ENCODE measurements at places on chromosomes 6 and 20.

GRCh38 chr6:44041461-44042260 is 85.6 kb downstream of the MRPL14 start:
- DNase-seq: no peak

- DNase-seq: no peak
Observed at GRCh38 chr6:47168180-47168579, 126.0 kb upstream of the ADGRF1 start.

DNA sequence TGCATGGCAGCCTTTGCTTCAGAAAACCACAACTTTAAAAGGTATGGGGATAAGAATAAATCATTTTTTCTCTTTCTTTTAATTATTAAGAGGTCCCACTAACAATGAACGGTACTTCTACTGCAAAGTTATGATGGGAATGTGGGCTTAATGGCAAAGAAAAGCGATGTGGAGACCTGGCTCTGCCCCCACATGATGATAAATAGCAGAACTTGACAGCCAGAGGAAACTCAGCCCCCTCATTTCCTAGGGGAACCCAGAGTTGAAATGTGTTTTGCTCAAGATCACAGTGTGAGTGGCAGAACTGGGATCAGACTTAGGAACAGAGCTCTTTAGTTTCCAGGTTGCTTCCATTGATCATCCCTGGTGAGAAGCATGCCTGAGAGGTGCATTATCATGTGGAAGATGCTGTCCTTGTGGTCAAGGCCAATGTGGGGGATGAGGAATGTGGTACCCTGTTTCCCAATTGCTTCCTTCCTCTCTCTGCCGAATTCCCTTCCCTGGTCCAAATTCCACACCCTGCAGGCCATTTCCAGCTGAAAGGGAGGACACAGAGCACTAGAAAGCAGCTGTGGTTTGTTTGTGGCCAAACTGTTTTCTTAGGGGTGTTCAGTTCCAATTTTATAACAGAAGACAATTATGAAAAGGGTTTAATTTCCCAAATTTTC is 66.0 kb downstream of the BACH2 start:
- DNase-seq: no peak

- DNase-seq: no peak
Observed at GRCh38 chr6:17585766-17586490, 14.2 kb upstream of the FAM8A1 start.

DNA sequence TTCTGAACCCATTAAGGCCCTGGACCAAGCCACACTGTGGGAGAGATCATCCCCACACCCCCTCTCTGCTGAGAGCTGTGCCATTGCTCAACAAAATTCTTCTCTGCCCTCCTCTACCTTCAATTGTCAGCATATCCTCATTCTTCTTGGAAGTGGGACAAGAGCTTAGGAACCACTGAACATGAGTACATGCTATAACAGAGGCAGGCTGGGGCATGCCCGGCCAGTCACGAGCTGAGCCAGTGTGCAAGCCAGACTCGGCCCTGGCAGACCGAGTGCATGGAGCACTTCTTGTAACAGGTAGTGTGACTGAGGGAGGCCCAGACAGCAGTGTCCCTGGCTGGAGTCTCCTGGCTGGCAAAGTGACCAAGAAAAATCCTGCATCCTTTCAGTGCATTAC is 149.2 kb downstream of the MOXD1 start:
- DNase-seq: no peak

GRCh38 chr6:90218959-90219208 is 77.8 kb downstream of the BACH2 start:
- DNase-seq: no peak

DNA sequence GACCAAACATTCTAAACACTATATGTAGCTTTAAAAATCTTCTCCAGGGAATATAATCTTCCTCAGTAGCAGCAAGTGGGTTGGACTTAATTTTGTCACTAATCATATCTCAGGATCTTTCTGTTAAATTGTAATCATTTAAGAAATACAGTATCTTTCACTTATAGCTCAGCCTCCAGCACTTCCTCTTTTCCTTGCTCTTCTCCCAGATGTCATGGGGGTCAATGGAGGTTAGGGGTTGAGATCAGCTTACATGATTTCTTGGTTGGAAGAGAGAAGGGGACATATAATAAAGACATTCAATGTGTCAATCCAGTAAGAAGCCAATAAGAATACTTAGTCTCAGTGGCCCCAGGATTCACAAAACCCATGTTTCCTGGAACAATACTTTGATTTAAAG is 15.7 kb upstream of the REPS1 start:
- no peak for DNase-seq

GRCh38 chr6:87054143-87054833 is 40.6 kb downstream of the CGA start:
- no peak for DNase-seq

- DNase-seq: no peak
Observed at GRCh38 chr6:7899889-7900213, 10.7 kb downstream of the TXNDC5 start.

DNA sequence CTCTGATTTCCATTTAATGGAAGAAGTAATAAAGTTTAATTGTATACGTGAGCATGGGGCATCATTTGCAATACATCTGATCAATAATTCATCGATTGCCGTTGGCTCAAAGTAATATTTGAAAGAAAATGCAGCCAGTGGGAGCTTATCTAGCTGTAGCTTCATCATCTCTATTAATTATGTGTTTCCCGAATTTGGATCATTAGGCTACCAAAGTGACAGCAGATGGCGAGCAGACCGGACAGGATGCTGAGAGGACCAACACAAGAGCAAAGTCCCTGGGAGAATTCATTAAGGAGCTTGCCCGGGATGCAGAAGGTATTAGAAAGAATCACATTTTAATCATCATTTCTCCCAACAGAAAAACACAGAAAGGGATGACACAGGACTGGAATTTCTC is 327.1 kb downstream of the ARHGAP18 start:
- no peak for DNase-seq

DNA sequence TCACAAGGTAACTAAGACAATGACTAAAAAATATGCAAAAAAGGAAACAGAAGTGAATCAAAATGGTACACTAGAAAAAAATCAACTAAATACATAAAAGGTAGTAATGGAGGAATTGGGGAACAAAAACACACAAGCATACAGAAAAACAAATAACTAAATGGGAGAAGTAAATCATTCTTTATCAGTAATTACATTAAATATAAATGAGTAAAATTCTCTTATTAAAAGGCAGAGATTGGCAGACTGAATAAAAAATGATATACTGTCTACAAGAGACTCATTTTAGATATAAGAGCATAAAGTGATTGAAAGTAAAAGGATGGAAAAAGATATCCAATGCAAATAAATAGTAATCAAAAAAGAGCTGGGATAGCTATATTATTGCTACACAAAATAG is 39.4 kb upstream of the VEGFA start:
- DNase-seq: no peak

- DNase-seq: no peak
Observed at GRCh38 chr6:20409427-20409971, 7.8 kb downstream of the E2F3 start.

DNA sequence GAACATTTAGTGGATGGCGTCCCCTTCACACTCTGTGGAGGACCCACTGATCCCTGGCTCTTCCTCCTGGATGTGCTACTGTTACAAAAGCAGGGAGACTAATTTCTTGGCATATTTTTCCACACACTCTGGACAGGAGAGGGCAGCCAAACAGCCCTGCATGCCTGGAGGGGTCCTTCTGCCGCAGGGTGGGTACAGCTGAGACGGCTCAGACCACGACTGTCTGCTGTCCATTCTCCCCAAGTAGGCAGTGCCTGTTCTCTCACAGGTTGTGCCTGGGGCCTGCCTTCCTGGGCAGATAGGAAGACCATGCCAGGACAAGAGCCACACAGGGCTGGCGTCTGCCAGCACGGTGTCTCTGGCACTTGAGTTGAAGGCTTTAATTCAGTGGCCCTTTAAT is 260.1 kb downstream of the FOXC1 start:
- no peak for DNase-seq

DNA sequence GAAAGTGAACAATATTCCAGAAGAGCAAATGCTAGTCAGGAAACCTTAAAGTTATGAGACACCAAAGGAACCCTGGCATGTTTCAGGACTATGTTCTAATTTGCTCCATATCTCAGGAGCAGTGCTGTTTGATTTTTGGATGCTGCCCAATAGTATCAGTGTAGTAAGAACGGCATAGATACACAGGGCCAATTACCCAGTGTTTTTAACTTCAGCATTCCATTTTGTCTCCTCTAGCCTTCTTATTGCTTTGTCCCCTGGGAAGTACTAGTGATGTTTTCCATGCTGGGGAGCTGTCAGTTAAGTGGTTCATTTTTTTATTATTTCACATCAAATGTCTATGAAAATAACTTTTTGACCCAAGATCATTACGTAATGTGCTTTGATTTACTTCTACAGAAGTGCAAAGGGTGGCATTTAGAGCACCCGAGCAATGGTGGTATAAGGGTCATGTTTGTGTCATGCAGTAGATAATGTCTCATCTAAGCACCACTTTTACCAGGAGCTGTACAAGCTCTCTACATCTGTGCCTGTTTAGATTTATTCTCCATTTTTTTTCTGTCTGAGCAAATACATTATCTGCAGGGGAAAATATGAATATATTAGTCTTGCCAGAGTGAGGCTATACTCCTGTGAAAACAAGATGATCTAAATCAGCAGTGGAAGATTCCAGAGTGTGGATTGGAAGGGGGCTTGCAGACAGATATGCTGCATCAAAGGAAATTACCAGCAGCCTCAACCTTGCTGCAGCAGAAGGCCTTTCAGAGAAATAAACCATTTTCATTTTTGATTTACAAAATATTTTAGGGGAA is 198.8 kb upstream of the OPRM1 start:
- no peak for DNase-seq

DNA sequence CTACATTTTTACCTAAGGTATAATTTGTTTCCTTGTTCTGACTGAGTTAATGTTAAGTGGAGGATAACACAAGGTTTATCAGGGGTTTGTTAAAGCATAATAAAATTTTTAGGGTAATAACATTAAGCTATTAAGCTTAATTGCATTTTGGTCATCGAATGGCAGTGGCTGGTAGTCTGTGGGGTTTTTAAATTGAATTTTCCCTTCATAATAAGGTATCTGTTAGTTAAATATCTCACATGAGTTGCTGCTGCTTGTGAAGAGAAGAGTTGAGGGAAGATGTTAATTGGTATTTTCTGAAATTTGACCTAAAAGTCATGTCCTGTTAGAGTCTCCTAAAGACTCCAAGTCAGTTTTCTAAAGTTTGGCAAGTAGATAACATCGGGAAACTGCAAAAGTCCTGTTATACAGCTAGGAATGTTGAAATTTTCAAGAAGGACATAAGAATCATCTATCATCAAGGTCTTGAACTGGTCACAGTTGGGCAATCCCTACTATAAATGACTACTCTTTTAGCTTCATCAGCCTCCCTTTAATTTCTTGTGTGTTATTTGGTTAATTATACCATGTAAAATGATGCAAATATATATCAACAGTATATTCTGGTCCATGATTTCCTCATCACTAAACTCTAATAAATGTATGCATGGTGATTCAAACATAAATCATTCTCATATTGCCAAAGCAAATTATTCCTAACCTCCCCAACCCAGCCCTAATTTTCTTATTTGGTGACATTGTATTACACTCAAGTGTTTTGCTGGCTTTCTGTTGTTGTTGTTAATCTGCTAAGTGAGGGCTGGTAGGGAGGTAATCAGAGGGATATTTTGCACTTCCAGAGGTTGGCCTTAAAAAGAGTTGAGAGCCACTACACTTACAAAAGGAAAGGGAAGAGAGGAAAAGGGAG is 64.0 kb downstream of the MAP3K5 start:
- no peak for DNase-seq

DNA sequence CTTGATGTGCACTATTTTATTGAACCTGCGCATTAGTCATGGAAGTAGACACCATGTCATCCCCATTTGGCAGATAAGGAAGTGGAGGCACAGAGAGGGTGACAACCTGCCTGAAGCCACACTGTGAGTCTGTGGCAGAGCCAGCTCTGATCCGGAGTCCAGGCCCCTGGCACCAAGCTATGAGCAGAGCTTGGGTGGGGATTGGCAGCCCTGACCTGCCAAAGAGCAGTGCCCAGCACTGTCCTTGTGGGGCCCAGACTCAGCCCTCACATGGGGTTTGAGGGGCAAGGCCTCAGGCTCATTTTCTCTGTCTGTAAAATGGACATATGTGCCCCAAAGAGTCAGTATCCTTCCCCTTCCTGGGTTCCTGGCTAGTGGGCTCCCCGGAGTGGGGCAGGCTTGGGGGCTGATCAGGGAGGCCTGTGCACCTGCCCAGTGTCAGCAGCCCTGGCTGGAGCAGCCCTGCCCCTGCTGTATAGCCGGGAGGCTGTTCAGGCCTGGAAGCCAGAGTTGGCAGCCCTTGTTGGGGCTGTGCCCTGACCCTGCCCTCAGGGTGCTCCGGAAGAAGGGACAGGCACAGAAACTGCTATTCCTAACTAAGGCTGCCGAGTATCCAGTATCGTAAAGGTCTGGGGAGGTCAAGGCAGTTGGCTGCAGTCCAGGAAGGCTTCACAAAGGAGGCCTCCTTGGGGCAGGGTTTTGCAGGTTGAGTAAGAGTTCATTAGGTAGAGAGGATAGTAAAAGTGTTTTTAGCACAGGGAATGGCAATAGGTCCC is 38.7 kb downstream of the TGM2 start:
- no peak for DNase-seq

- no peak for DNase-seq
Observed at GRCh38 chr6:70131528-70131927, 171.4 kb downstream of the COL9A1 start.

DNA sequence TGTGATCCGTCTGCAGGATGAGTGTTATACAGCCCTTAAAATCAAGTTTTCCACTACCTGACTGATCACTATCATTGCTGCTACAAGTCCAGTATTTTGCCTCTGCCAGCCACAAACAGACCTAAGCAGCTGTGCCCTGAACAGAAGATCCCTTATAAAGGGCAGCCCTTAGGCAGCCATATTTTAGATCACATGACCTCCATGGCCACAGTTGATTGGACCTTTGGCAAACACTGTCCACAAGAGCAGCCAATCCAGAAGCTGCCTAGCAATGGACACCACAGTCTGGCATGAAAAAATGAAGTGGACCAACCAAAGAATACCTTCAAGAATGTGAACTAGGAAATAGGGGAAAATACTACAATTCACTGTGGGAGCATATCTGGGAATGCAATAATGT is 50.8 kb downstream of the MC3R start:
- no peak for DNase-seq

DNA sequence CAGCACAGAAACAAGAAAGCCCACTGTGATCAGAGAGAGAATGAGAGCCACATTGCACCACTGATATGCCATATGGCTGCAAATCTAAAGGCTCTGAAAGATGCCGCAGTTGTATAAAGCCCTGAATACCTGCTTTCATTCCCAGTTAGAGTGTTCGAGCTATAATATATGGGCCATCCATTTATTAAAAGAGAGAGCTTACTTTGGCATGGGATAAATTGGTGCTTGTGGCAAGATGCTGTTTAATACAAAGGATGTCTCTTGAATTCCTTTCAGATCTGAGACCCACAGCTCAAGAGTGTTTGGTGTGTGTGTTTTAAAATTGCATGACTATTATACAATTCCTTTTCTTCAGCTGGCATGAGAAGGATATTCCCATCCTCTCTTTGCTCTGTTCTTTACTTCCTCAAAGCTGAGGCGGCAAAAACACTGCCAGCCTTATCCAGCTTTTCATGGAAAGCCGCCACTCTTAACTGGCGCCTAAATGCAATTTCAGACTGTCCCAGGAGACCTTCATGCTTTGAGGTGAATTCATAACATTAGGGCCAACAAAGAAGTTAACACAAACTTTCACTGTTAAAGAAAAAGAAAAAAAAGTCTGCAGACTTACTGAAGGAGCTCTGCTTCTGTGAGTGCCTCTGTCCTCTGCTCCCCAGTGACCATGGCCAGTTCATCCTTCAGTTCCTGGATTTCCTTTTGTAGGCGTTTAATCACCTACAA is 147.6 kb downstream of the KIF6 start:
- no peak for DNase-seq
